ENCODE measurements at places on chromosomes 1 and 21. TPM values are rescaled to one million over a fixed set of nuclear protein-coding genes. Genes with fewer than 3 reads are reported as not detected.

DNA sequence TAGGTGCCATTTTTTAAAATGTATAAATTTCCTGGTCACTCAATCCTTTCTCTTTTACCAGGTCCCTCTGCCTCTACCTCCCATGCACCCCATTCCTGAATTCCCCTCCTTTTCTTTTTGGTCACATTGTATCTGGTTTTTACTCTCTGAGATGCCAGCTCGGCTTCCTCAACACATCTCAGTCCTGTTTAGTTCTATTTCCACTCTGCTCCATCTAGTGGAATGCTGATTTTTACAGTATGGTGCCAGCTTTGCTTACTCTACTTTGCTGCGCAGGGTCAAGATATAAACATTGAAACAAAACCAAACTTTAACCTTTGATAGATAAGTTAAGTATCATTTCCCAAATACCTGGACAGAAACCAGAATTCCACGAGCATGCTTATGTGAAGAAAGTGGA, 96.0 kb downstream of the ESRRG start:
- H3K4me1 ChIP-seq = no peaks in the 10 kb centered on the region
- no peak overlapping the region for H3K27ac ChIP-seq
- H3K36me3 ChIP-seq = no peaks in the 10 kb centered on the region
- no peaks in the 10 kb centered on the region for H3K27me3 ChIP-seq
- no peak for DNase-seq
- no peak overlapping the region for H3K4me3 ChIP-seq

GRCh38 chr1:30790850-30791778, 33.5 kb upstream of the LAPTM5 start:
- H3K4me1 ChIP-seq = peaks cover 5% of the 10 kb centered on the region
- H3K36me3 ChIP-seq = no peaks in the 10 kb centered on the region

- no peak for DNase-seq
- no peak overlapping the region for H3K4me3 ChIP-seq
- no peaks in the 10 kb centered on the region for H3K27me3 ChIP-seq
- peaks cover 31% of the 10 kb centered on the region for H3K4me1 ChIP-seq
Observed at GRCh38 chr1:54095546-54096226, 42.3 kb downstream of the TCEANC2 start.

DNA sequence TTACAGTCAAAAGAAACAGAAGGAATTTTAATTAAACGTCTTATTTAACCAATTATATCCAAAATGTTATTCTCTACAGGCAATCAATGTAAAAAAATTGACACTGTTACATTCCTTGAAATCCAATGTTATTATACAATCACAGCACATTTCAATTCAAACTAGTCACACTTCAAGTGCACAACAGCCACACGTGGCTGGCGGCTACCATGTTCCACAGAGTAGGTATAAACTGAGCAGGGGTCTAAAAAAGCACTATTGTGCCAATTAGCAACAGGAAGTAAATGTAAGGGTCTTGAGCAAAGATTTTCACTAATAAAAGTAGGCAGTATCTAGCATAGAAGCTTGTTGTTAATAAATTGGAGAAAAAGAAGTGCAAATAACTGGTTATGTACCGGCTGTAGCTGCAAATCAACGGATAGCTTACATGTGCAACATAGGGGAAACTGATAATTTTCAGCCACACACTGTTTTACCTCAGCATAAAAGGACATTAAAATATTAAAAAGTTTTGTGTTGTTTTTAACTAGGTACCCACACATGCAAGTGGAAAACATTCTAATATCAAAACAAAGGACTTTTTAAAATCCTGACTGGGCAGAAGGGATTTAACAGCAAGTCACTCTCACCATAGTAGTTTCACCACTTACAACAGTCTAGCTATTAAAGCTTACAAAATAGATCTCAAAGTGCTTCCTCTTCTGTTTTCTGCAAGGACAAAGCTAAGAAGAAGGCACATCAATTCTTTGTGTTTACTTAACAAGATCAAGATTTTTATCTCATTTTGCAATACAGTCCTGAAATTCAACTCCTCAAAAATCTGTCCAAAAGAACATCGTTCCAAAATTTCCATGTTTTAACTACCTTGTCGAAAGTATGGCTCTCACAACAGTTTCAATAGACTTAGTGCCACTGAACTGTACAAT, 2.5 kb downstream of the CSDE1 start:
- H3K4me1 ChIP-seq = peaks cover 52% of the 10 kb centered on the region
- H3K27ac ChIP-seq = peak overlapping the region; percentile 75
- H3K4me3 ChIP-seq = peak overlapping the region; percentile 99

- H3K36me3 ChIP-seq = peaks cover 15% of the 10 kb centered on the region
- no peak overlapping the region for H3K4me3 ChIP-seq
- H3K27me3 ChIP-seq = peaks cover 7% of the 10 kb centered on the region
- no peak for DNase-seq
- H3K27ac ChIP-seq = no peak overlapping the region
- peaks cover 76% of the 10 kb centered on the region for H3K4me1 ChIP-seq
Observed at GRCh38 chr1:231931846-231932454, 305.4 kb downstream of the DISC1 start.

- peaks cover 7% of the 10 kb centered on the region for H3K27me3 ChIP-seq
- DNase-seq = no peak
- H3K27ac ChIP-seq = peak overlapping the region; percentile 89
- H3K4me1 ChIP-seq = peaks cover 13% of the 10 kb centered on the region
- H3K36me3 ChIP-seq = peaks cover 3% of the 10 kb centered on the region
Observed at GRCh38 chr21:39377444-39378050, 28.7 kb upstream of the HMGN1 start.

DNA sequence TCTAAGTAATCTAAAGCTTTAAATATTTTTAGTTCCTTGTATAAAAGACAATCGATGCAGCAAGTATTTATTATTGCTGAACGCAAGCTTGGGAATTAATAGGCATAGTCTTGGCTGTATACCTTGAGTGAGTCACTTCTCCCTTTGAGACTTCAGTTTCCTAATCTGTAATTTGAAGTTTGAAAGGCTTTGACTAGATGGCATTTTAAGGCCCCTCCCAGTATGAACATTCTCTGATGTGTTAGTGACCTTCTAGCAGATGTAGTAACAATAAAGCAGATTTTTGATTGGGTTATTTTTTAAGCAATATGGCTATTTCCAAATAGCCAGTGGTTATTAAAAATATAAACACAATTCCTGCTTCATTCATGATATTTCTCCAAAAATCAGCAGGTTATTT, 58.2 kb downstream of the DUSP10 start:
- no peak overlapping the region for H3K4me3 ChIP-seq
- H3K36me3 ChIP-seq = no peaks in the 10 kb centered on the region
- H3K27me3 ChIP-seq = no peaks in the 10 kb centered on the region
- H3K4me1 ChIP-seq = no peaks in the 10 kb centered on the region
- DNase-seq = no peak

DNA sequence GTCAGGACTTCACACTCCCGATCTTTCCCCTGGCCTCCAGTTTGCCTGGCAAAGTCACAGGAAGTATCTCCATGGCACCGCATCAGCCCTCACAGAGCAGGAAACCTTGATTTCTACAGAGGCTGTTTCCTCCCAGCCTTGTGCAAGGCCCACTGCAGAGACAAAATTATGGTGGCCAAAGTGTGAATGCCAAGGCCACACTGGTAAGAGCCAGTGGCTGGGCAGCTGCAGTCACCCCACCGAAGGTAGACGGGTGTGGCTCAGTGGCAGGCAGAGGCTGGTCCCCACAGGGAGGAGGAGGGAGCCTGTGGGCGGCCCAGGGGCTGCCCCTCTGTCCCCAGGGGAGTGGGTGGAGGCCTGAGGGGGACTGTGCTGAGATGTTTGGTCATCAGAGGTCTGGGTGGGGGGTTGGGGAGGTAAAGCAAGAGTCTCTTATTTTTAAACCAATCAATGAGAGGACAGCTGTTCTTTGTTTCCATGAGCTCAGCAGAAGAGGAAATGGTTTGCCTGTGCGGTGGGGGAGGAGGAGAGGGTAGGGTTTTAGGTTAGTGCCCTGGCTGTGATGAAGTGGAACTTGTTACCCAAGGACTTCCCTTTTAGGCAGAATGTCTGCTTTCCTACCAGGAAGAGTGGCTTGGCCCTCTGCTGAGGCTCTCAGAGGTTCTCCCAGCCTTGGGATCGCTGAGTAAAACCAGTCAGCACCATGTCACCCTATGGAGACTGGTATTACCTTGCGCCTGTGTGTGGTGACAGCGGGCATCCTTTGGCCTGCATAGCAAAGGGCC, 18.0 kb upstream of the BTG2 start:
- peaks cover 25% of the 10 kb centered on the region for H3K27me3 ChIP-seq
- peak overlapping the region; percentile 96 for H3K27ac ChIP-seq
- peak overlapping the region; percentile 52 for H3K4me3 ChIP-seq
- peaks cover 65% of the 10 kb centered on the region for H3K4me1 ChIP-seq
- no peaks in the 10 kb centered on the region for H3K36me3 ChIP-seq

DNA sequence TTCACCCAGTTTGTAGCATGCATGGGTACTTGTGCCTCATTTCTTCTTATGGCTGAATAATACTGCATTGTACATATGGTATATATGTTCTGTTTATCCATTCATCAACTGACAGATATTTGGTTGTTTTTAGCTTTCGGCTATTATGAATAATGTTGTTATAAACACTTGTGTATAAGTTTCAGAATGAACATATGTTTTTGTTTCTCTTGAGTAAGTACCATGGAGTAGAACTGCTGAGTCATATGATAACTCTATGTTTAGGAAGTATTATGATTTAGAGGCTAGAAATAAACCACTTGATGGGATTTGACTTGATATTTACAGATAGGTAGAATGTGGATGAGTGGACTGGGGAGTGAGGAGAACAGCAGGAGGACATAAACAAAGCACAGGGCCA, 48.6 kb downstream of the WNT2B start:
- H3K4me3 ChIP-seq = no peak overlapping the region
- no peaks in the 10 kb centered on the region for H3K27me3 ChIP-seq
- H3K36me3 ChIP-seq = no peaks in the 10 kb centered on the region
- H3K4me1 ChIP-seq = no peaks in the 10 kb centered on the region
- DNase-seq = no peak

DNA sequence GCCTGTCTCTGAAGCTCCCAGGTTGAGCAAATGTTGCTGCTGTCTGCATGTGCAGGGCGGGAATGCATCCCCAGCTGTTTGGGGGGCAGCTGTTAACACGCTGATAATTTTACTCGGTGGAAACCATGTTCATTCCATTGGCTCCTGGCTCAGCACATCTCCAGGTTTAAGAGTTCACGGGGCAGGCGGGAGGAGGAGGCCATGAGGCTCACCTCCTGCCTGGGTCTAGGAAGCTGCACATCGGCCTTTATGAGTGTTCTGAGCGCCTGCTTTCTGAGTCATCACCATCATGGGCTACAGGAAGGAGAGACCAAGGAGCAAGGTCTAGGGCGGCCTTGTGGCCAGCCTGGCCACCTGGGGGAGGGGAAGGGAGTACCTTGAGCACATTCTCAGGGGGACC, 29.7 kb downstream of the AJAP1 start:
- peaks cover 3% of the 10 kb centered on the region for H3K27me3 ChIP-seq
- H3K4me3 ChIP-seq = no peak overlapping the region
- no peak overlapping the region for H3K27ac ChIP-seq
- no peak for DNase-seq
- H3K4me1 ChIP-seq = peaks cover 3% of the 10 kb centered on the region

The OR2T33 gene
- total RNA-seq = not detected

The NCAM2 gene
- total RNA-seq = 0.64 TPM

The MASP2 gene
- not detected for total RNA-seq
